ENCODE measurements at places on chromosomes 2 and 18.

DNA sequence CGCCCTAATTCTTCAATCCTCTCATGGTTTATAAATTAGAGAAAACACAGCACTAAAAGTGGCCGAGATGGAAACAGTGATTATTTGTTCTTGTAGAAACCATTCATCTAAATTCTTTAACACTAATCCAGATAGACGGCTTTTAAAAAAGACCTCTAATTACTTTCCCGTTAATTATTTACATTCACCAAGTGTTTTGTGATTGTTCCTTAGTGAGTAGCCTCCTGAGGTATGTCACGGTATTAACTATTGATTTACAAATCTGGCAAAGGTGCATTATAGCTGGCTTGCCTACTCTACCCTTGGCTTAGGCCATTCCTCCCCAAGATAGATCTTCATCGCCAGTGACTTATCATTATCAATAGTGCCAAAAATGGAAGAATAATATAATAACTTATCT, 436.4 kb upstream of the ST6GAL2 start:
- no peak for DNase-seq

DNA sequence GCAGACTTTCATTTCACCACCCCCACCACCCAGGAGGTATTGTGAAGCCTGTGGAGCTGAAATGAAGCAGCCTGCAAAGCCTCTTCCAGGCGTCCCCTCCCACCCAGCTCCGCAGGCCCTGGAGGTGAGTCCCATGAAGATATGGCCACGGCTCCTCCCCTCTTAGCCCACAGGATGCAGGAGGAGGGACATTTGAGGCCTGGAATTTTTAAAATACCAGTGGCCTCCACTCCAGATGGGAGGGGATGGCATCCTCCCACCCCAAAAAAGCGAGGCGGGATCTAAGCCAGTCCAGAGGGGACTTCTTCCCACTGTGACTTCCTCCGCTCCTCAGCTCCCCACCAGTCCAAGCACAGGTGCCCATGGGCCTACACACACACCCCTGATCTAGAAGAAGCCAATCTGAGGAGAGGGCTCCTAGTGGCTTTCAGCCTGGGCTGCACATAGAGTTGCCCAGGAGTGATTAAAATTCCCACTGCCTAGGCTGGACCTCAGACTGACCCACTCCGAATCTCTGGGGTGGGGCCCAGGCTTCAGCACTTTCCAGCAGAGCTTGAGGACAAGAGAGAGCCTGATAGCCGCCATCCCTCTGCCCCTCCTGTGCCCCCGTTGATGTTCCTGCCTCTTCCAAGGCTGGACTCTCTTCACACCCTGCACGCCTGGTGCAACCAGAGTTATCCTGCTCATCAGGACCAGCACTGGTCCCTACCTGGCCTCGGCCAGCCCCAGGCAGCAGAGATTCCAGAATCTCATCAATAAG, 206.9 kb downstream of the TNS1 start:
- DNase-seq: no peak

DNA sequence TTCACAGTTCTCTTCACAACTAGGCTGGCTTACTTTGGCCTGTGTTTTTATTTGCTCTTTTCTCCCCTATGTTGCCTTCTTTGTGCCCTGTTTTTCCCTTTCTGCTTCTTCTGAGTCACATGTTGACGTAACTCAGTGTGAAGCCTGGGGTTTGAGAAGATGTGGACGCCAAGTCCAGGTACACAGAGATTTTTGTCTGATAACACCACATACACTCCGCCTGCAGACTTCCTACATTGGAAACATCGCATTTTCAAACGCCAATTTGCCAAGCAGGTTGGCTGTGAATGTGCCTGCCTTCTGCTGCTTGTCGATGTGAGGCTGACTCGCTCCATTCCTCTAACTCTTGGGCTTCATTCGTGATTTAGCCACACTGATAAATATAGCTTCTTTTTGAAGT, 62.6 kb upstream of the FN1 start:
- no peak for DNase-seq

DNA sequence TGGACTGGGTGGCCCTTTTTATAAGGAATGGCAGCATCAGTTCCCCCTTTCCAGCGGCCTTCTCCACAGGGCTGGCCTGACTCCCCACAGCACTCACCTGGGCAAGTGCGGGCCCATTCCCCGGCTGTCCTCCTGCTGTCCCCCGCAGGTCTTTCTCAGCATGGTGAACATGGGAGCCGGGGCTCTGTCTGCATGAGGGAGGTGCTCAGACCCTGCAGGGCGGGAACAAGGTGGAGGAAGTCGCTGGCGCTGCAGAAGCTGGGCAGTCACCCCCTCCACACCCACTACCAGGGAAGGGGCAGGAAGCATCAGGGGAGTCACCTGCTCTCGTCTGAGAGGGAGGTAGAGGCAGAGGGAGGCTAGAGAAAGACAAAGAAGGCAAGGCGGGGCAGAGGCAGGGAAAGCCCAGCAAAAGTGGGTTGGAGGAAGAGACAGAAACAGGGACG, 12.2 kb downstream of the HES6 start:
- no peak for DNase-seq

GRCh38 chr2:35741556-35741955, 614.0 kb upstream of the CRIM1 start:
- no peak for DNase-seq

DNA sequence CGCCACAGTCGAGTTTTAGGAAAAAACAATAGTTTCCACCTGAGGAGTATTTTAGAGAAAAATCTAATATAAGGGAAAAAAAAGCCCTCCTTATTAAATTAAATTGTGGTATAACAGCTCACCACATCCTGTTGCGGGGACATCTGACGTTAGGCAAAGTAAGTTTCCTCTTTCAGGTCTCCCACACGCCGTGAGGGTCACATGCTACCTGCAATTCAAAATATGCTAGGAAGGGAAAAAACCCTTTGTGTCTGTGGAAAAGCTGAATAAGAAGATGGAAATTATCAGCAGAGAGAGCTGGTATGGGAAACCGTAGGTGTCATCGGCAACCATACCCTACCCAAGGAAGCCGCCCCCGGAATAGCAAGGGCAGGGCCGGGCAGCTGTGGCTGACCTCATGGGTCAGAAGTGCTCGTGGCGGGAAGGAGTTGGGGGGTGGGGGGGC, 128.0 kb downstream of the NFATC1 start:
- peak; percentile 30 for DNase-seq

- DNase-seq: no peak
These were observed 51.3 kb upstream of the SPP2 start for GRCh38 chr2:233999182-233999581.

DNA sequence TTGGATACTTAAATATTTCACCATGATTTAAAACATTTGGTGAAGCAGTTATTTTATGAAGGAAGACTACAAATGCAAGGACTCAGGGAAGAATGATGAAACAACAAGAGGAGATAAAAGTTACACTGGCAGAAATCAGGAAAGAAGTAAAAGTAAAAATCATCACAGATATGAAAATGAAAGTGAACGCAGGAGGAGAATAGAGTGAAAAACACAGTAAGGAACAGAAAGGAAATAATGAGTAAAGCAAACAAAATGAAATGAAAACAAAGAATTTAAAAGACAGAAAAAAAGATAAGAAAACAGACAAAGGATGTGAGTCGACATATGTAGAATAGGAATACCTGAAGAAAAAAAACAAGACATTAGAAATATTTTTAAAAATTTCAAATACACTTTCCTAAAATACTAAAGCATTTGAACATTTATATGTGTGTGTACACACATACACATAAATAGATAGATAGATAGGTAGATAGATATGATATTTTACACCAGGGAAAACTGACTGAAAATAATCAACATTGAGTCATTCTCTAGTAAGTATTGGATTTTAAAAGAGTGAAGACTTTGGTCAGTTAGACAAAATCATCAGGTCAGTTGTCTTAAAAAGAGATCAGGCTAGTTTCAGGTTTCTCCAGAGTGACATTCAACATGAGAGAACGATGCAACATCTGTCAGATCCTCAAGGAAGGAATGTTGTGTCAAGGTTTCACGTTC, 12.1 kb upstream of the KDSR start:
- DNase-seq: no peak
